Renal cortex interstitium (tissue), 15 donors: ENCODE measurements at places on chromosomes 2 and 18.

DNA sequence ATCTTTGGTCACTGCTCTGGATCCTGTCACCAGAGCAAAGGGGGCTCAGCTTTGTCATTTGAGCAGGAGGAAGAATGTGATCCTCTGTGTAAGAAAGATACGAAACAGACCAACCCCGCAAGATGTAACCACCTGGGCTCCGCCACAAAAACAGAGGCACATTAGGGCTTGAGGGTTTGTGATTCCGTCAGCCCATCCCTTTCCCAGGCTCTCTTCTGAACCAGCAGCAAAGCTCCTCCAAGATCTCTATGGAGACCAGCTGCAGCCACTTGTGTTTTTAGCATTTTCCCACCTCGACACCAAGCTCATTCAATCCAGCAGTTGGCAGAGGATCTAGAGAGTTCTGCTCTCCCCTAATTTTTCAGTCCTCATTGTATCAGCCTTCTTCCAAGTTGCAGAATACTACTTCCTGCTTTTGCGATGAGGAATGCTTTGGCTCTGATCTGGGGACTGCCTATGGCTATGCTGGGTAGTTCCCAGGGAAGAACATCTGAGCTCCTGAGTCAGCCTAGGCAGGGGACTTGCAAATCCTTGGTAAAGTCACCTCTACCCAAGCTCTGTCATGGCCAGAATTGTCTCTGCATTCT, 139.6 kb upstream of the RAB12 start:
- DNase-seq: no peak

GRCh38 chr2:54428108-54428831, 27.9 kb upstream of the SPTBN1 start:
- DNase-seq: no peak

DNA sequence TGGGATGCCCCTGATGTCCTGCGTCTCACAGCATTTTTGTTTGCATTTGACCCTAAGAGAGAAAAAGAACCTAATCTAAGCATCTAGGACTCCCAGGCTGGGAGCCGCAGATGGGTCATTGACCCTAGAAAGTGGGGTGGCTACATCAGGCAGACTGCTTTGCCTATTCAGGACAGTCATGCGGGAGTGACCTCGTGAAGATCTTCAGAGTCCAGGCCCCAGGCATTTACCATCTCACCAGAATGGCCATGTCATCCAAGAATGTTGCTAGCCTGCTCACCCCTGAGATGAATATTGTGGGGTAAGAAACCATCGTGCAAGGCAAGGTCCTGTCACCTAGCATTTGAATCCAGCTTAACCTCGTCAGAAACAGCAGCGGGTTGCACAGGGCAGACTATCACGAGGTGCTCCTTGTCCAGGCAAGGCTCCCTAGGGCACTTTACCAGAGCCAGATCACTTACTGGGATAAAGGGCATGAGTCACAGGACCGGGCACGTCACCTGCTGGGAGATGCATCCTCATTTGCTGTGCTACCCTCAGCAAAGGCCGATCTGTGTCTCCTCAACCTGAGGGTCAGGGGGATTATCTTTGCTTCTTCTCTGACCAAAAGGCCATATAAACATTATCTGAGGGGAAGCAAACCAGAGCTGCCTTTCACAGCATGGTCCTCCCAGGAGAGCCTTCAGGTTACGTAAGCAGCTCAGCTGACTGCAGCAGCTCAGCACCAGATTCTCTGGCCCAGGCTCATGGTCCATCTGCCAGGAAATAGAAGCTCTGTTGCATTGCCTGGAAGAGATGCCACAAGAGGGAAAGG, 162.3 kb downstream of the ACKR3 start:
- no peak for DNase-seq

DNA sequence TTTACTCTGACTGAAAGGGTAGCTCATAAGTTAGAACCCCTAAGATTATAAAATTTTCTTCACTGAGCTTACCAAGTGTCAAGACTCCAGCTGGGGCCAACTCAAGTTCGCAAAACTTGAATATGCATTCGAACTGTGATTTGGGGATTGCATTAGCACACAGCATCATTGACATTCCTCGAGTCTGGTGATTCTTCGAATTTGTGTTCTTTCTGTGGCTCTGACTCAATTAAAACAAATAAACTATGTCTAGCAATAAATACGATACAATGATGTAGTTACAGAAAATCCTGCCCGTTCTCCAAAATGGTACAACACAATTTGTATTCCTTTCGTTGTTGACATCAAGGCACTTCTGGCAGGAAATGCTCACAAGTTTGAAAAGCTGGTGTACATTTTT, 11.1 kb downstream of the CCL20 start:
- no peak for DNase-seq

GRCh38 chr2:214800180-214800579, 9.3 kb downstream of the BARD1 start:
- DNase-seq: no peak

- DNase-seq: no peak
These were observed 25.8 kb downstream of the CIB4 start for GRCh38 chr2:26615336-26615859.

DNA sequence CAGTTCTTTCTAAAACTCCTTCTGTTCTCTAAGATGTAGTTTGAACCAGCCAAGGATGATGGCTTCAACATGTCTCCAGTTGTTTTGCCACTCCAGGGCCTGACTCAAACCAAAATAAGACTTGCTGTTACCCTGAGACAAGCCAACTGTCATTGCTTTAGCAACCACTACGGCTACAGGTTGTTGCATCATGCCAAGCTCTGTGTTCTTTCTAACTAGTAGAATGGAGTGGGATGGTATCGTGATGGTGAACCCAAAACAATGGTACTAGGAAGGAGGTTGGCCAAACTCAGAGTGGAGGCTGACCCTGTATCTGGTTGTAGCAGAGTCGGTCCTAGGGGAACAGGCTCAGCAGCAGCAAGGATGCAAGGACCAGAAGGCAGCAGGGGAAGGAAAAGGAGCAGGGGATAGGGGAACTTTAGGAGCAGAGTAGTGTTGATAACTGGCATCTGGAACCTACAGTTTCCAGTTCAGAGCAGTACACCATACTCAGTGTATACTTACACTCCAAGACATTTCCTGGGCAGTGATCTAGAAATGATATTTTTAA, 51.6 kb downstream of the PDK1 start:
- DNase-seq: no peak
